SJCRH30 (cell line): ENCODE measurements at places on chromosomes 7 and 10.

DNA sequence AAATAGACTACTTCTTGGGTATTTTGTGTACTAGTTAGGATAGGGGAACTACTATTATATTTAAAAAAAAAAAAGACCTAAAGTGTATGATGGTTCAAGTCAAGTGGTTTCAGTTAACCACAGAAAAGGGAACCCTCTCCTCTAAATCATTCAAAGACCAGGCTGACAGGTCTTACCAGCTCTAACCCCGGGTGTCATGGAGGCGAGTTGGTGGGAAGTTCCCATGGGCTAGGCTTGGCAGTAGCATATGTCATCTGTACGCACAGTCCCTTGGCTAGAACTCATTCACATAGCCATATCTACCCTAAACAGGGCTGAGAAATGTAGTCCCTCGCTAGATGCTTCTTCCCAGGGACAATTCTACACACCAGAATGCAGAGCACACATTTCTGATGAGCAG lies 37.7 kb upstream of the KCNMA1 start:
- DNase-seq: no peak

GRCh38 chr7:8125680-8126444 lies 136.1 kb downstream of the ICA1 start:
- DNase-seq: no peak

DNA sequence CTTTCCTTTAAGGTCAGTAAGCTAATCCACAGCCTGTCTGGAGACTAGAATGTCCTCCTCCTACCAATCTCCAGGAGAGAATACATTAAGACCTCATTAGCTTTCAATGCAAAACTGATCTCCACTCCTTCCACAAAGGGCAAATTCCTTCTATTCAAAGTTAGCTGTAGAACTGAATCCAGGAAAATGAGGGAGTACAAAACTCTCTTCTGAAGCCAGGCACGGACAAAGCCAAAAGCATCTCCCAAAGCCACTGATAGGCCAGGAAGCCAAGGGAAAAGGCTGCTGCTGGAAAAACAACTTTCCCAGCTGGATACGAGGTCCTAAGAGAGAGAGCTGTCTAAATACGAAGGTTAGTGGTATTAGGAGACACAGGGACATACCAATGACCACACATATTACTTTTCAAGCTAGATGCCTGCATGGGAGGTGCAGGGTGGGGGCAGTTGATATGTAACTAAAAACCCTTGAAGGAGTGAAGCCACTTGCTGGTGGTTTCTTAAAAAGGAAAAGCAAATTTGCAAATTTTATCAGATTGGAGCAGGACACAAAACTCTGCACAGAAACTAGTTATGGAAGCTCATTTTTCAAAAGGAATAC lies 43.6 kb downstream of the MKX start:
- peak; percentile 18 for DNase-seq

GRCh38 chr10:79438021-79438698 lies 7.3 kb downstream of the ZCCHC24 start:
- no peak for DNase-seq

DNA sequence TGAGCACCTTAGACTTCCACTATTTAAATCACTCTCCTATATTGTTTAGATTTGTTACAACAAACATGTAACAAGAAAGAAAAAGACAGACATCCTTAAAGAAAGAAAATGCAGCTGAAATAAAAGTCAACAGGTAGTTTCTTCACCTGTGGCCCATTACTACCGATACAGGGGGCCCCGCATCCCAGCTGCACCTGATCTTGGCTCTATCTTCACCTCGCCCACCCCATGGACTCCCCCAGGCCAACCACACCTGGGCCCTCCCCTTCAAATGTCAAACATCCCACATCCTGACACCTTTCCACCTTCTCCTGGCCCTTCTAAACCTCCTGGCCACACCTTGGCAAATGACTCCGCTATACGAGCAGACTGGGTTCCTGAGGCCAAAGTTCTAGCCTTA lies 7.0 kb downstream of the DDX56 start:
- no peak for DNase-seq

GRCh38 chr7:94374231-94374630 lies 20.5 kb upstream of the COL1A2 start:
- DNase-seq: peak; percentile 81

DNA sequence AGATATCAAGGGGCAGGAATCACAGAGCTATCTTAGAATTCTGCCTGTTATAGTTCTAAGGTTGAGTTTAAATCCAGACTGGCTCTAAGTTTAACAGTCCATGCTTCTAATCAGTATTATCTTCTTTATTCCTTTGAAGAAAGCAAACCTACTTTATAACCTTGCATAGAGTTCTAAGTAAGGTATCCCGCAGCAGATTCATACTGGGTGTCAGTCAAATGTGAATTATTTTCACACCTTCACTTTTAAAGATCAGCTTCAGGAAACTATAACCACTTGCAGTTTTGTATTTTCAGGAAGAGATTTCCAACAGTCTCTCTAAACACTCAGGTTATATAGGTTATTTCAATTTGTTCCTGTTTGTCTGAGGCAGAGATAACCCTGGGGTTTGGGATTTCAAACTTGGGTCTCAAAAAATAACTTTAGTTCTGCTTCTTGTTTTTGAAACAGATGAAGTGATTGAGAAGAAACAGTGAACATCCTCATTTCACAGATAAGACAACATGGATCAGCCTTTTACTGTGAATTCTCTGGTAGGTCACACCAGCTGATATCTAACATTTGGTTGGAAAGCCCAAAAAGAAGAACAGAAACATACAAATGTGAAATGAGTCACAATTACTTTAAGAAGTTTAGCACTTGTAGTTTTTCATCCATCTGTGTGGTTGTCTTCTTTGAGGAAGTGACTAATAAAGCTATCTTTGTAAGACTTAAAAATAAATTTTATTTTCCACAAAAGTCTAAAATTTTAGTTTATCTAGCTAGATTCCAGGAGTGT lies 21.4 kb downstream of the STAMBPL1 start:
- no peak for DNase-seq
